Kidney epithelial cell (primary cell): ENCODE measurements at places on chromosomes 3 and 15.

GRCh38 chr15:87239582-87240230 is 1016.8 kb downstream of the NTRK3 start:
- no peak for DNase-seq

- no peak for DNase-seq
Observed at GRCh38 chr3:49098429-49098828, 4.6 kb upstream of the QRICH1 start.

DNA sequence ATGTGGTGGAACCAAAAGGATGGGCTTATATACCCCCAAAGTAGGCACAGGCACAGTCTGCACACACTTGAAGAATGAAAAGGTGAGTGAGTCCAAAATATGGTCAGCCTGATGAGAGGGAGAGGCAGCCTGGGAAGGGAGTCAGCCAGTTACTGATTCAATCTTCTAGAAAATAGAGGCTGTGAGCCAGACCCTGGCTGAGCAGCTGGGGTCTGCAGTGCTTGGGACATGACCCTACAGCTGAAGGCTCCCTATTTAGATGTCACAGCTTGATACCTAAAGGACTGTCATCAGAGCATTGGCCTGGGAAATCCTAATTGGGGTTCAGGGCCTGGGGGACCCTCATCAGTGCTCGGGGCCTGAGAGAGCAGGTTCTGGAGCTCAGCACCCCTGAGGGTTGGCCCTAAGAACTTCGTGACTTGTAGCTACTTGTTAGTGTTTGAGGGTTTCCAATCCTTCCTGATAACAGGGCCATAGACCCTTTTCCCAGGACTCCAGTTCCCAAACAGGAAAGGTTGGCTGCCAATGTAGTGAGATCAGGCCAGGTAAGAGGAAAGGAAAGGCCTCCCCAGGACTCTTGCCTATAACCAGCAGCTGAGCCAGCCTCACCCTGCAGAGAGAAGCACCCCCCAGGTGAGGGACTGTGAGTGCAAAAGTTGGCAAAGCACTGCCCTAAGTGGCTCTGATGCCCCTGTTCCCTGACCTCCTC is 54.7 kb upstream of the SLCO2A1 start:
- DNase-seq = no peak

GRCh38 chr15:24924621-24925020 is 30.2 kb upstream of the SNRPN start:
- DNase-seq = no peak

GRCh38 chr15:71508081-71508682 is 302.2 kb upstream of the NR2E3 start:
- DNase-seq = no peak

DNA sequence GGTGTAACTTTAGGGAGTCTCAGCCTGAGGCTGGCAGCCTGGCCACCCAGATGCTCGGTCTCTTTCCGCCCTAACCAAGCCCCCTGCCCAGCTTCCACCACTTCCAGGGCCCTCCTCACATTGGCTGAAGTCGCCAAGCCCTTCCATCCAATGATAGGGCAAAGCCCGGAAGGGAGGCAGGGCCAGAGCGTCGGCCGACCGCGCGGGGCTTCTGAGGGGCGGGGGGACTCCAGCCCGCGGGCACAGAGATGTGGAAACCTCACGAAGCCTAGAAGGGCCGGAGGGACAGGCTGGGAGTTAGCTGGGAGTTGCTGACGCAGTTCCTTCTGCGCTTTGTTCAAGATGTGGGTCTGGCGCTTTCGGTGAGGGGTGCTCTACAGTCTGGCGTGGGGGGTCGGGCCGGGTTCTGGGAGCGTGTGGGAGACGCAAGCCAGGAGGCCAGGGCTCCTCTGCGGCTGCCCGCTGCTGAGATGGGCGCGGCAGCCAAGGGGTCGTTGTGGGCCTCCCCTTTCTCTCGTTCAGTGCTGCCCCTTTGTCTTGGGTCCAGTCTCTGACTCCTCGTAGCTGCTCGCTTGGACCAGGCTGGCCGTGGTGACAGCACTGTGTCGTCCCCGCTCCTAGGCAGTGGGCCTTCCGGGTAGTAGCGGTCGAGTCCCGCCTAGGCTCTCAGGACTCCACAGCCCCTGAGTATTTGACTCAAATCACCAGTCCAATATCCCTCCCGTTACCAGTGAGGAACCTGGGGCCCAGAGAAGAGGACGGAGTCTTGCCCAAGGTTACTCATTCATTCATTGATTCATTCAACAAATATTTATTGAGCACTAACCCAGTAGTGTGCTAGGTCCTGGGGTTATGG is at the start of gene ZNF660:
ZNF660 (plus strand) TSS at position 319 of the 856 bp plus-strand sequence. CDS start 9,230 bp downstream, outside the sequence.
- peak; percentile 21 for DNase-seq

- no peak for DNase-seq
Observed at GRCh38 chr3:4320096-4320911, 17.1 kb downstream of the SETMAR start.

DNA sequence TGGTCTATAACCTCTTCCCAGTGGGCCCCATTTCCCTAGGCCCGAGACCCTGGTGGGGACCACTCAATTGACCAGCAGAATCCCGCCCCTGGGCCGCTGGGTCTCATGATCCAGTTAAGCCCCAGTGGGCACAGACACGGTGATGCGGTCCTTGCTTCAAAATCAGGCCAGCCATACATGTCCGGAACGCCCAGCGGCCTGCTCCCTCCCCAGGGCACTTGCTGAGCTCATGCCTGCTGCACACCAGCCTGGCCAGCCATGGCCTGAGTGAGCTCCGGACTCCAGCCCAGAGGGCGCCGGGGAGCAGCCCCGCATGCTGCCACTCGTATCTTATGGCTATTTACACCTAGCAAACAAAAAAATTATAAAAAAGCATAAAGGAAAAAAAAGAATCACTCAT is 34.4 kb upstream of the IQSEC1 start:
- no peak for DNase-seq

DNA sequence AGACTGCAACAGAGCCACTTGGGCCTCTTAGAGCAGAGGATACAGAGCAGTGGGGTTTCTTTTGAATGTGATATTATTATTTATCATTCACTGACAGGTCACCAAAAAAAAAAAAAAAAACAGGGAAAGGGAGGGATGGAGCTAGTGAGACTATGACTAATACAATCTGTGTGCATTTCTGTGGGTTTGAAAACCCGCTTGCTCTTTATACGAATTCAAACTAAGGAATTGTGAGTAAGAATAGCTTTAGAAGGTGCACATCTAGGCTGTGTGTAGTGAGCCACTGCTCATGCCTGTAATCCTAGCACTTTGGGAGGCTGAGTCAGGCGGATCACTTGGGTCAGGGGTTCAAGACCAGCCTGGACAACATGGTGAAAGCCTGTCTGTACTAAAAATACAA is 186.6 kb upstream of the MANF start:
- no peak for DNase-seq

DNA sequence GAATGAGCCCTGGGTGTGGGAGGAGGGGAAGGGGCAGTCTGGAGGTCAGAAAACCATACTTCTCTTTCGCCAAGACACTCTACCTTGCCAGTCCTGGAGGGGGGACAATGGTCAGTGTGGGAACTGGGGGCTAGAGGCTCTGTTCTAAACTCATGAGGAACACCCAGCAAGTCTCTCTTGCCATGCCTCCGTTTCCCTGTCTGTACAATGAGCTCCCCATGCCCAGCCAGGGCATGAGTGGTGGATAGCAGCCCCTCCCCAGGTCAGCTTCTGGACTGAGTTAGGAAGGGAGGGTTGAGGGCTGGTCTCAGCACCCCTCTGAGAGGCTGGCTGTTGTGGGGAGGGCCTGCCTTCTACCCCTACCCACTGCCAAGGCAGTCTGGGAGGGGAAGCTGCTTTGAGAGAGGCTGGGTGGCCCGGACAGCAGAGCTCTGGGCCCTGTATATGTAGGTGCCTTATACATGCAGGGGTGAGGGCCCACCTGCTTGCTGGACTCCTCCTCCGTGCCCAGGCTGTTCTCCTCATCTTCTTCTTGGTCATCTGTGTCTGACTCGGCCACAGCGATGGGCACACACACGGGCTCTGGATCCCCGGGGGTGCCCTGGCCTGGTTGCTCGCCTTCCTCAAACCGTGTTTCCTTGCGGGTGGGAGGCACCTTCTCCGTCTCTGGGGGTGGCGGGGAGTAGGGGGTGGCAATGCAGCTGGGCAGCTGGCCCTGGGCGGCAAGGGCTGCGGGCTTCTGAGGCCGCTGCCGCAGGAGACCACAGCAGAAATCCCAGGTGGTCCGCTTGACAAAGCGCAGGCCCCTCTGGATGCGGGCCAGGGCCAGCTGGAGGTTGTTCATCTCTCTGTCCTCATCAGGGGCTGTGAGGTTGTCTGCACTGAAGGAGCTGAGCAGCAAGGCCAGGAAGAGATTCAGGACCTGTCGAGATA is 68.8 kb downstream of the SCN5A start:
- no peak for DNase-seq

- DNase-seq = no peak
Observed at GRCh38 chr3:111210866-111211564, 139.4 kb downstream of the NECTIN3 start.

DNA sequence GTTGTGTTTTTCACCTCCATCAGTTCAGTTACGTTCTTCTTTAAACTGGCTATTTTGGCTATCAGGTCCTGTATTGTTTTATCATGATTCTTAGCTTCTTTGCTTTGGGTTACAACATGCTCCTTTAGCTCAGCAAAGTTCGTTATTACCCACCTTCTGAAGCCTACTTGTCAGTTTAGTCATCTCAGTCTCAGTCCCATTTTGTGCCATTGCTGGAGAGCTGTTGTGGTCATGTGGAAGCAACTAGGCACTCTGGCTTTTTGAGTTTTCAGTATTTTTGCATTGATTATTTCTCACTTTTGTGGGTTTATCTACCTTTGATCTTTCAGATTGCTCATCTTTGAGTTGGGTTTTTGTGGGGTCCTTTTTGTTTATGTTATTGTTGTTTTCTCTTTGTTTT is 151.3 kb downstream of the CFAP20DC start:
- no peak for DNase-seq

DNA sequence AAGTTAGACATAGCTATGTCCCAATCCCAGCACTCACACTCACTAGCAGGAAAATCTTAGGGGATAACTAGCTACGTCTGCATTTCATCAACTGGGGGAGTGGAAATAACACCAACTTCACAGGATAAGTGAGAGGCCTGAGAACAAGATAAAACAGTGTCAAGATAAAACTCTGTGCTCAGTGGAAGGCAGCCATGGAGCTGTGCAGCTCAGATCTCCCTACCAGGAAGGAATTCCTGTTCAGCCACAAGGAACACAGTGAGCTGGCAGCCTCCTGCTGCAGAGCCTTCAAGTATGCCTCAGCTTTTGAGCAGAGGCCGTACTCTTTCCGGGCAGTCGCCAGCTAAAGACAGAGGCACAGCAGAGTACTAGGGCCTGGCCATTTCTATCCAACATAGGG is 115.8 kb upstream of the TOPAZ1 start:
- no peak for DNase-seq

GRCh38 chr3:15330031-15330596 is 2.3 kb downstream of the SH3BP5 start:
- no peak for DNase-seq
